ENCODE measurements at places on chromosomes 12 and 14.

DNA sequence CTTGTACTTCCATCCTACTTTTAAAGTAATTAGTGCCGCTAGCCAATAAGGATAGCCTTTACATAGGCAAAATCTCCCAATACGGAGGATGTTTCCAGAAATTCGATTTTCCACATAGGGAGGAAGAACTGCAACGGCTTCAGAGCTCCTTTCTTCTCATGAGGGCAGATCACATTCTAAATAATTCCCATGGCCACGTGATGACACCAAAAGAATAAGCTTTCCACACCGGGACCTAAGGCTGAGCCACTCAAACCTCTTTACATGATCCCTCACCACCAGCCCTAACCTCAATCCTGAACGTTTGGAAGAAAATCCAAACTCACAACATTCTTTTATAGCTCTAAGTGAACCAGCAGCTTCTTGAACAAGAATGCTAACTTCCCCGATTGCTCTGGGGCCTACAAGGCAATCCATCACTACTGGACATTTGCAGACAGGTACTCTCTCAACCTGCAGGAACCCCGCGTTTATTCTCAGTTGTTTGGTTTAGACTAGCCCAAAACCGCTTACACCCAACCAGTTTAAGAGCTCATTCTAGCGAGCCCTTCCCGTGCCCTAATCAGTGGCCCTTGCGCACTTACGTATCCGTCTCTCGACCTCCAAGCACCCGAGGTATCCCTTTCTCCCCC, 884 bp downstream of the CAPRIN2 start:
- no peak for DNase-seq

DNA sequence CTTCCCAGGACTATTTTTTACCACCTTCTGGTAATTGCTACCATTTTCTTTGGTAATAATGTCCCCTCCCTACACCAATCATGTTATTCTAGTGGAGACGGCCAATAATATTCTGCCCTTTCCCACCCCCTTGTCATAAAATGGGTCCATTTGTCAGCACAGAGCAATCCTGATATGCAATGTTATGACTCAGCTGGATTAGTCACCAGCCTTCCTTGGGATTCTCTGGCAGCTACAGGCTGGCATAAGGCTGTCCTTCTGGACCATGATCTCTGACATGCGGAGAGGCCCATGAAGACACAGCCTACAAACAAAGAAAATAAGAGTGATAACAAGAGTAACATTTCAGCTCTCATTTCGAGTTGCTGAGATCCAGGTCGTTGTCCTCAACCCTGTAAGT, 222.0 kb upstream of the CPNE8 start:
- DNase-seq = no peak

- DNase-seq = no peak
Measured at GRCh38 chr12:67424784-67425183, 155.6 kb downstream of the CAND1 start.

- no peak for DNase-seq
Measured at GRCh38 chr12:120101617-120102016, 14.9 kb downstream of the RAB35 start.

GRCh38 chr12:110149086-110149660, 25.0 kb downstream of the IFT81 start:
- no peak for DNase-seq

DNA sequence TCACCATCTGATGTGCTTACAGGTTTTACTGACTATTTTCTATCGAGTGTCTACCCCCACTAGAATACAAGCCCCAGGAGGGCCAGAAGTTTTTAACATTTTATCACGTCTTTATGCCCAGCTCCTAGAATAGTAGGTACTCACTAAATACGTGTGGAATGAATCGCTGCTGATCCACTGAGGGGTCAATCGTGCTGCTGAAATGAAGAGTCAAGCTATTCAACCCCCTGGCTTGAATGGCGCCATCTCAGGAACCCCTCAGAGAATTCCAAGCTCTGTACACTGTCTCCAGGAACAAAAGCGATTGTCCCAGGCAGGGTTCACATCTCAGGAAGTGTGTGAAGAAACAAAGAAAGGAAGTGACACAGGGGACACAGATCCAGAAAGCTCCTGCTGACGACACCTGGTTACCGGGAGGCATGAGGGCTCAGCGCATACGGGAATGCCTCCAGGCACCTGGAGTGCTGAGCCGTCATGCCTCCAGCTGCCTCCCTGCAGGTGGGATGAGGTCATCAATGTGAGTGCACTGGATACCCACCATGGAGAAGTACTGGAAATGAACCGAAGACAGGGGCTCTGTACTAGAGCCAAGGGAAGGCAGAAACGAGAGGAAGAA, 45.6 kb downstream of the PITPNM2 start:
- DNase-seq = no peak

DNA sequence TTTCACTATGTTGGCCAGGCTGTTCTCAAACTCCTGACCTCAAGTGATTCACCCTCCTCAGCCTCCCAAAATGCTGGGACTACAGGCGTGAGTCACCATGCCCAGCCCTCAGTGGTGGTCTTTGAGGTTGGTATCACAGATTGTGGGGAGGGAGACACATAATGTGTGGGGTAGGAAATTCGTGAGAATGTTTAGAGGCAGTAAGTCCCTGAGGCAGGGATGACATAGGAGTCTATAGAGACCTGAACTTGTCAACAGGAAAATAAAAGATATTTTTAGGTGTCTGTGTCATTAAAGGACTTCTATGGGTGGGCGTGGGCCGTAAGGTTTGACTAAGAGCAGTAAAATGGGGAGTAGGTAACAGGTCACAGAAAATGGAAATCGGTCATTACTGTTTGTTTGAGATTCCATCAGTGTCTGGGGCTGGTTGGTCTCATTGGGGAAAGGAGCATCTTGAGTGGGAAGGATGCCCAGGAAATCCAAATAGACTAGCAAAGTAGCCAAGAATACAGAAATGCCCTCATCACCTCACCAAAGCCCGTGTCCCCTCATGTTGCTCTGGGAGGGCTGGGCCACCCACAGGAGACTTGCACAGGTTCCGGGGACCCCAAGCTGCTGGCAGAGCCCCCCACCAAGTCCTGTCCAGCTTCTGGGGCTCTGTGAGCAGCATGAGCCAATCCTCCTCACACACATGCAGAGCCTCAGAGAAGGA, 63.6 kb upstream of the BCL2L14 start:
- no peak for DNase-seq

- DNase-seq = no peak
Measured at GRCh38 chr12:45731190-45731775, 1.8 kb downstream of the ARID2 start.

- no peak for DNase-seq
Measured at GRCh38 chr14:82805892-82806825, 1272.5 kb upstream of the SEL1L start.

DNA sequence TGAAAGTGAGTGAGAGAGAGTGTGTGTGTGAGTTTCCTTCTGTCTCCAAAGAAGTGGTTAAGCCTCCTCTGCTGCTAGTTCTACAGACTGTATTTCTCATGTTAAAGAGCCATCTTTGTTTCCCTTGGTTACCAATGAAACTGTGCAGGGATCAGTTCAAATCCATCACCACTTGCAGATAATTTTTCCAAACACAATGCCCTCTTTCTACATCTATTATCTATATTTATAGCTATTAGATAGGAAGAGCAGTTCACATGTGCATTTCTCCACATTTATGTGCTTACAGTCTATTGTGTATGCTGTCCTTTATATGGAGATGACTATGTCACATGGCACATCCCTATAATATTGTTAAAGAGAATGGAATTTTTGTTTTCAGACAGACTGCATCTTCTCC, 2.2 kb upstream of the DAAM1 start:
- DNase-seq = no peak

DNA sequence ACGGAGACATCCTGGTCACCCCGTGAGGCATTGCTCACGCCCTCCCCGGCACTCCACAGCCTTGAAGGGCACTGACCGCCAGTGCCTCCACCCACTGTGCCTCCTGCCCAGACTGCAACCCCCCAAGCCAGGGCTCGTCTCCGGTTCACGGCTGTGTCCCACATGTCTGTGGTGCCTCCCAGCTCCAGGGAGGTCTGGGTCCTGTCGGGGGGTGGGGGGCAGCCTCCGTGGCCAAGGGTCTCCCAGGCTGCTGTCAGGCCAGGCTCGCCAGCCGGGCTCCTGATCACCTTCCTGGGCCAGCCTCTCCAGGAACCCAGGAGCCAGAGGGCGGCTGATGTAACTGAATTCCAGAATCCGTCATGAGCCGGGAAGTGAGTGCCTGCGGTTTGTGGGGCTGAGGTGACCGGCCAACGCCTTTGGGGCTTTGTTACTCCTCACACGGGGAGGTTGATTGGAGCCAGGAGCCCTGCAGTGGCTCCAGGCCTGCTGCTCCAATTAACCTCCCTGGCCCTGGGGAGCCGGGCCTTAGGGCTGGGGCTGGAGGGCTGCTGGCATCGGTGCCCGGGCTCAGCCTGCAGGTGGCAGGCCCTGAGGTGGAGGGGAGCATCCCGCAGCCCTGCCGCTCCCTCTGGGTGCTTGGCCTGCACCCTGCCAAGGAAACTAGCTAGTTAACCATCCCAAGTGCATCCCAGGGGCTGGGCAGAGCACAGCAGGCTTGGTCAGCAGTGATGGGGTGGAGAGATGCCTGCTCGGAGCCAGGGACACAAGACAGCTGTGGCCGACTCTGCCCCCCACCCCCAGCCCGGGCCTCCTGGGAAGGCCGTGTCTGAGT, 36.4 kb upstream of the FBRSL1 start:
- DNase-seq = no peak

DNA sequence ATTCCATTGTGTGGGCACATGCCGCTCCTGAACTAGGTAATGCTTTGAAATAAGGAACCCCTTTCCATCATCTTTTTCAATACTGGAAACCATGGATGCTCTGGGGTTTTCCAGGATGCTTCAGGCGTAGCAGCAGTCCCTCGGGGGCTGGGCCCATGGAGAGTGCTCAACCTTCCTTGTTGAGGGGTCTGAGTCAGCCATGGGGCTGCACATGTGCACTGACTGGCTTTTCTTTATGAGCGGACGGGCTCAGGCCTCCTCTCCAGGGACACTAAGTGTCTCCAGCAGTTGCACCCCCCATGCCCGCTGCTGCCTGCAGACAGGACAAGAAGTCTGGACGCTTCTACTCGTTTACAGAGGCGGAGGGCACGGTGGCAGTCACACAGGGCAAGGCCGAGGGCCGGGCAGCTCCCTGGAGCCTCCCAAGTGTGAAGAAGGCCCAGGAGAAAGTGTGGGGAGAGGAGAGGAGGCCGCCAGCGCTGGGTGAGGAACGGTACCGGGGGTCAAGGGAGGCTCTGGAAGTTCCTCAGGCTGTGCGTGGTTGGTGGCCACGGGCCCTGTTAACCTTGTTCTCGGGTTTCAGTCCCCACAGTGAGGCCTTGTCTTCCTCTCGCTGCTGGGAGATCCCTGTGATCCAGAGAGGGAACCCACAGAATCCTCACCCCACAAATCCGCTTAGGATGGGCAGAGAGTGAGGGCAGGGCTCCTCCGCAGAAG, 51.2 kb downstream of the TEAD4 start:
- no peak for DNase-seq

DNA sequence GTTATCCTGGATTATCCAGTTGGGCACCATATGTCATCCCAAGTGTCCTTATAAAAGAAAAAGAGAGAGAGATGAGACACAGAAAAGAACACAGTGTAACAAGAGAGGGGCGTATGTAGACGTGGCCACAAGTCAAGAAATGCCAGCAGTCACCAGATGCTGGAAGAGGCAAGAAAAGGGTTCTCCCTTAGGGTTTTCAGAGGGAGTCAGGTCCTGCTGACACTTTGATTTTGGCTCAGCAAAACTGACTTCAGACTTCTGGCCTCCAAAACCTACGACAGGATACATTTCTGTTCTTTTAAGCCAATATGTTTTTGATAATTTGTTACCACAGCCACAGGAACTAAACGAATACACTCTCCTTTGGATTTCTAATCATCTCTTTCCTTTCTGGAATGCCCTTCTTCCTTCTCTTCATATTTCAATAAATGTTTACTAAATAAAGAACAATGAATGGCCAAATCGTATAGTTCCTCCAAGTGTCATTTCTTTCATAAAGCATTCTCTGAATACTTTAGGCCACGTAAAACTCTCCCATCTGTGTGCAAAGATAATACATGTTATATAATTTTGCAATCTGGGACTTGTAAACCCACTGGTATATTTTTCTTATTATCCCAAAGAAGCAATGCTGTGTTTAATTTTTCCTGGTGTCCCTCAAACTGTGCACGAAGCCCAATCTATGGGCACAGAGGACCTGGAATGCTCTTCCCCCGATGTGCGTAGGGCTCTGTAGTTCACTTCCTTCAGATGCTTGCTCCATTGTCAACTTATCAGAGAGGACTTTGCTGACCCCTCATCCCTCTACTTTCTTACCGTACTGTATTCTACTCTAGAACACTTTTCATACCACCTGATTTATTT, 303.6 kb downstream of the CEP128 start:
- no peak for DNase-seq

- DNase-seq = no peak
Measured at GRCh38 chr12:129184127-129184928, 331.1 kb downstream of the GLT1D1 start.

GRCh38 chr12:112777387-112778310, 13.9 kb upstream of the RPH3A start:
- DNase-seq = no peak

GRCh38 chr14:28771168-28771567, 4.6 kb downstream of the FOXG1 start:
- no peak for DNase-seq

- DNase-seq = no peak
Measured at GRCh38 chr12:90572778-90573177, 382.2 kb downstream of the CCER1 start.

GRCh38 chr12:101299931-101300330, 20.0 kb downstream of the UTP20 start:
- DNase-seq = no peak

GRCh38 chr12:82012176-82012575, 253.0 kb upstream of the PPFIA2 start:
- DNase-seq = no peak

- DNase-seq = no peak
Measured at GRCh38 chr14:103695296-103696069, 19.8 kb downstream of the XRCC3 start.

DNA sequence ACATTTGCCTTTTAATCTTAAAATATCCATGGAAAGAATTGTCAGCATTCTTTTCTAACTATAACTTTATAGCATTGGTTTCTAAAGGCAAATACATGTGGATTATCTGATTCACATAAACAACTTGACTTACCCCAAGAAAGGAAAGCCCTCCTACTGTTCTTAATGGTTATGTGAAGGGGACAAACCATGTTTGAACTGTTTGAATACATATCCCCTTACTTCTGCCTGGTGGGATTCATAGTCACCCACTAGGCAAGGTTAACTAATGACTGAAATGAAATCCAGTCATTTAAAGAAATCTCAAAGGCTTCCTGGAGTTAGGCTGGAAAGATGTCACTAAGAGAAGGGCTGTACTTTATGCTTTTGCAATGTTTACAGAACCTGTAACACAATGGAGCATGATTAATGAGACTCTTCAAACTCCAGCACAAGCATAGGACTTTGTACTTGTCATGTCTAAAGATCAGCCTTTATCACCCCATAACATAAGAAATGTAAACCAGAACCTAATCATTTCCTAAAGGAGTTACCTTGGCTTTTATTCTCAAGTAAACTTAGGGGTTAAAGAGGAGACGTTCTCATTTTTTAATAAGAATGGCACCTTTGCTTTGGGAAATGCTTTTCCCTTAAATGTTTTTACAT, 10.2 kb upstream of the FLRT2 start:
- no peak for DNase-seq

GRCh38 chr14:98269533-98269932, 1002.5 kb downstream of the BCL11B start:
- no peak for DNase-seq

Data from activated CD8-positive, alpha-beta memory T cell treated with anti-CD3 and anti-CD28 coated beads for 1 hour (primary cell).